ENCODE measurements at places on chromosomes 1 and 21.

- DNase-seq: no peak
Measured at GRCh38 chr1:33322109-33322508, 1.2 kb upstream of the A3GALT2 start.

DNA sequence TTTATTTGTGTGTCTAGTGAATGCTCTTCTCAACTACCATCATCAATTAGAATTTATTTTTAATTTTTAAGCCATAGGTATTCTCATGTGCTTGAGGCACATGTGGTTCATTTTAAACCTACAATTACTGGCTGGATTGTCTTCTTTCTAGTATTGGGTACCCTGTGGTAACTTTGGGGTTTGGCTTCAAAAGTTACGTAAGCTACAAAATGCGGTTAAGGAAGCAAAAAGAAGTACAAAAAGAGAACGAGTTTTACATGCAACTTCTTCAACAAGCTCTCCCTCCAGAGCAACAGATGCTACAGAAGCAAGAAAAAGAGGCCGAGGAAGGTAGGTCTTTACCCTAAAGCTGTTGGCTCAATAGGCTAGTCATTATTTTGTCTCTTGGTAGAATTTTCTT is 25.8 kb downstream of the MACO1 start:
- no peak for DNase-seq

- DNase-seq: no peak
Measured at GRCh38 chr1:165352442-165353293, 3.8 kb downstream of the LMX1A start.

GRCh38 chr1:228228601-228229074 is 20.8 kb downstream of the OBSCN start:
- peak; percentile 97 for DNase-seq

GRCh38 chr1:32623775-32624174 is 26.6 kb downstream of the ZBTB8OS start:
- no peak for DNase-seq

DNA sequence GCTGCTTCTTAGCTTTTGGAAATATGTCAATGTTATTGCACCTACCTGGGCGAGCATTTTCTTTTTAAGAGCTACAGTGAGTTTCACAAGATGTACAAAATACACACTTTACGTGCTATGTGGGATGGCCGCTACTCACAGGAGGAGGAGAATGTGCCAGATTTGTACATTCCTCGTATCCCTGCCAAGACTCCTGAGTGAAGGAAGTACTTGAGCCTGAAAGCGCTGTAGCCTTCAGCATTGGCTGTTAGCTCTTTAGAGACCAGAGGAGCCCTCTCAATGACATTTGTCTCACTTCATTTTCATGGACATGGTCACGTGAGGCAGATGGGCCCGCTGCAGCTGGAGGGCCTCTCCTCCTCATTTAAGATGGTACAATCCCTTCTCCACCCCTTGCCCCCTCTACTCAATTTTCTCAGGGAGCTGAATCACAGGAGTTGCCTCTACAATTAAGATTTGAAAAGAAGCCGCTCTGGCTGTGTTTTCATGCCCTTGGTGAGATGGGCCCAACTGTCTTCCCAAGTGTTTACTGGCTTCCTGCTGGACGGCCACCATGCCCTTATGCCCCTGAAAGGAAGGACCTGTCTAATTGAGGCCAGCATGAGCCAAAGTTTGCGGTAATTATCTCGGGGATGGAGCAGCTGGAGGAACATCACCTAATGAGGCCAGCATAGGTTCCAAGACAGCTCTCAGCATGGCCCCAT is 442.6 kb downstream of the PRDM2 start:
- peak; percentile 66 for DNase-seq

GRCh38 chr21:40640266-40640789 is 206.6 kb downstream of the DSCAM start:
- no peak for DNase-seq

DNA sequence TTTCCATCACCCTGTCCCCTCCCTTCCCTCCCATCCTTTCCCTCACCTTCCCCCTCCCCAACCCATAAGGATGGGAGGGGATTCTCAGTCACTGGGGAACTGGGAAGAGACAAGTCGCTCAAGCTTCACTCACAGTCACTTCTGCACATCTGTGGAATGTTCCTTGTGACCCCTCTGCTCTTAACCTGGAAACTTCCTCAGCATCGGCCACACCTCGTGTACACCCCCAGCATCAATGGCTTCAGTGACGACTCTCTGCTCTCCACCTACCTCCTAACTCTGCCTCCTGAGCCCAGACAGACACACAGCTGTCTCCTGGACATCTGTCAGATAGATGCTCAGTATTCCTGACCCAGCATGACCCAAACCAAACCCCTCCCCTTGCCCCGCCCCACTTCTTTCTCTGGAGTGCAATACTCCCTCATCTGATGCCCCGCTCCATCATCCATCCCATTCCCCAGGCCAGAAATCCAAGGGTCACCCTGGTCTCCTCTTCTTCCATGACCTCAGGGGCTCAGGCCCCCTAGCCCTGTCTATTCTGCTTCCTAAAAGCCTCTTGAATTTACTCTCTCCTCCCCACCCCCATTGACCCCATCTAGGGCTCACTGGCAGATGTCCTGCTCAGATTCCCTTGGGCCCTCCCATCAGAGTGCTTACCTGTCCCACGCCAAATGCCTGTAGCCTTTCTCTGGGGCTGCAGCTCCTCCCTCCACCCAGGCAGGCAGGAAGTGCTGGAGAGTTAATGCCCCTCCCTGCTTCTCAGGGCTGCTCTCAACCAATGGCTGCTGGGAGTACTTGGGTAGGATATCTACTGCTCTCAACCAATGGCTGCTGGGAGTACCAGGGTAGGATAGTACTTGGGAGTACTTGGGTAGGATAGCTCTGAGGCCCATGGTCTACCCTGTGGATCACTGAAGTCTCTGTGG is 83.1 kb upstream of the CSF3R start:
- no peak for DNase-seq

DNA sequence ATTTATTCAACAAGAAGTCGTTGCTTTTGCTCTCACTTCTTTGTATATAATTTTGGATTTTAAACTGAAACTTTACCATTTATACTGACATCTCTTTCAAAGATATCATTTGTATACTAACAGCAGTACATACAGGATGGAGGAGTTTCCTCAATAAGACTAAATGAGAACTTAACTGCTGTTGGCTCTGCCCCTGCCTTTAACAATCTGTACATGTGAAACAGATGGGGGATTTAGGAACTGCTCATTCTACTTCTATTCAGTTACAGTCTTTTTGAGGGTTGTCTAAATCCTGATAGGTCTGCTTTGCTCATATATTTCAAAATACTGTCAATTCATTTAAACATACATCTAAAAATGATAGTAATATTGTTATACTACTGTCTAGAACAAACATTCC is 663.2 kb downstream of the ADGRL2 start:
- DNase-seq: no peak

DNA sequence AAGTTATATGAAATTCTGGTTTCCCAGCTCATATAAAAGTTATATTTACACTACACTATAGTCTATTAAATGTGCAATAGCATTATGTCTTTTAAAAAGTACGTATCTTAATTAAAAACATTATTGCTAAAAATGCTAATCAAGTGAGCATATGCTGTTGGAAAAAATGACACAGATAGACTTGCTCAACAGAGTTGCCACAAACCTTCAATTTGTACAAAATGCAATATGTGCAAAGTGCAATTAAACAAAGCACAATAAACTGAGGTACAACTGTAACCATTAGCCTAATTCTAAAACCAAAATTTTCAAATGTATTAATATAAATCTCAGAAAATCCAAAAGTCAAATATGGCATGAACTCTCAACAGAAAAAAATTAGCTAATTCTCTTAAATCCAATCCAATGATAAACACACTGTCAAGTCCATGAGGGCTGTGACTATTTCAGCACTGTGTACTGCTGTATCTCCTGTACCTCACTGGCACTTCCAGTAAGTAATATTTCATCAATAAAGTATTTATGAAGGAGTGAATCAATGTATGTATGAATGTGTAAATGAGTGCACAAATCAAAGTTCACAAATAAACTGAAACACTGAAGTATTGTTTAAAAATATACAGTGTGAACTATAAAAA is 116.3 kb downstream of the AKT3 start:
- DNase-seq: no peak

GRCh38 chr1:74693473-74693872 is 19.9 kb upstream of the ERICH3 start:
- DNase-seq: no peak

GRCh38 chr1:227576189-227576588 is 12.8 kb downstream of the ZNF678 start:
- DNase-seq: no peak

GRCh38 chr1:28099050-28099769 is 10.8 kb upstream of the EYA3 start:
- no peak for DNase-seq

DNA sequence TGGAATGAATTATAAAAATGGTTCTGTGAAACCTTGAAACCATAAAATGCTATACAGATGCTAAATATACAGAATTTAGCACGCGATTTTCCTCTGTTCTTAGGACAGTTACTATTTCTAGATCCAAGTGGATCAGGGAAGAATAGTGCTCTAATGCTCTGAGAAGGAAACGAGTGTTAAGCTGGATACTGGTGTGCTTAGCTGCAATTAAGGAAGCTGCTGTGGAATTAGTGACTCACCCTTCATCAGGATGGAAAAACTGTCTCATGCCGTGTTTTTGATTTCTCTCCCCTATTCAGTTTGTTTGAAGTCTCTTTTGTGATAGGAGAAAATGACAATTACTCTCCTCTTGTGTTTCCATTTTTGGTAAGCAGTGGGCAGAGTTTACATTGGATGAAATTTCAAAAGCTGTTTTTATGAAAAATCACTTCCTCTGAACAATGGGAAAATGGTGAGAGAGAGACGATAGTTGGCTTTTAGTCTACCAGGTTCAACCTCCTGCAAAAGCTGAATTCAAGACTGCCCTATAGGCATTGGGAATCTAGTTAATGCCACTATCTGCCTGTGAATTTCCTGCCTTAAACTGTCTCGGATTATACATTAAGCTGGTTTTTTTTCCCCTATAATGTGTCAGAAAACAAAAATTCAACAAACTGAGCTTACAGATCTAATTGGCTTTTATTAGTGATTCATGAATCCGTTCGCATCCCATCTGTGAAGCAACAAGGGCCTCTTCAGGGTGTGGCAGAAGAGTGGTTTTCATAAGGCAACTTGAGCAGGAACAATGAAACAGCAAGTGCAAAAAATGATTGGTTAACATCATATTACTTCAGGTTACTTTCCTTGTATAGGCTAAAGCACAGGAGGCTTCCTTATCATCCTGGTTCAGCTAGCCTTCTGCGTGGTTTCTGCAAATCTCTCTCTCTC is 179.8 kb downstream of the ST6GALNAC3 start:
- DNase-seq: peak; percentile 33

DNA sequence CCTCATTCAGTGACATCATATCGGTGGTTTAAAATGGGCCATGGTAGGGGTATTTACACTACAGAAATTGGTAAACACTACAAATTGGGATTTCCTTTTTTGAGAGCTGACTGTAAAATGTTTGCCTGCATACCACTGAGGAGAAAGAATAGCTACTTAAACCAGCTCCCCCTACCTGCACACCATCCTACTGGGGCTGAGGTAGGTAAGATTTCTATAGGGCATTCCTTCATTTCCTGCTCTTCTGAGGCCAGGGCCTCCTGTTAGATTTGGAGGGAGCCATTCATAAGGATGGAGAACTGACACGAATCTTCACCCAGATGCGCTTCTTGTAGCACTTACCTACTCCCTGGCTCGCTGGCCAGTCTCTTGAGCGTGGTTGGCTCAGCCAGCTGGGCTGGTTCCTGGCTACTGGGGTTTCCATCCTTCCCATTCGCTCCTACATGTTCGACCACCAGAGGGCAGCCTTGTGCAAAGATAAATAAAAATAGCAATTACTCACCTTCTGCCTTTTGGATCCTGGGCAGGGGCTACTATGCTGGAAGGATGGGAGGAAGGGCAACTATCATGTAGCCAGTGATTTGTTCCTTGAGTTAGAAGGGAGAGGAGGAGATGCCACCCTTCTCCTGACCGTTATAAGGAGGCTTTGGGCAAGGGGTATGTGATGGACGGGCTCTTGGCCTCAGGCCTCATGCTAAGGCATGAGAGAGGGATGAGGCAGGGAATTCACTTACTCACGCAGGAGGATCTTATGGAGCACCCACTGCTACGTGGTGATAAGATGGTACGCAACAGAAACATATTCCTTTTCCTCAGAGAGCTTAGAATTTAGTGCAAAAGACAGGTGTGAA is 10.7 kb downstream of the OPTC start:
- DNase-seq: peak; percentile 96

DNA sequence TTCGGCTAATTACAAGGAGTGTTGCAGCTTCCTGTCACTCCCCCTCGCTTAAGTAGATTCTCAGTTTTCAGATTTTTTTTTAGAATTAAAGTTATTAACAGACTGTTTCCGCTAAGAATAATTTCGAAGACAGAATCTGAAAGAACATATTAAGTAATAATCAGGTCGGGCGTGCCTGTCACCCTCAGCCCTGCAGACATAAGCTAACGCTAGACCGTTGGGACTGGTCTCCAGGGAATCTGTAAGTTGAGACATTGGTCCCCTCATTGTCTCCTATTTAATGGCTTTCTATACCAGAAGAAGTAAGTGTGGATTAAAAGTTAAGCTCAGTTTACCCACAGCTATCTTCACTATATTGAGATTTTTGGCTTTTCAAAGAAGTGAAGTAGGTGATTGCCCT is 14.5 kb downstream of the NMNAT1 start:
- no peak for DNase-seq

DNA sequence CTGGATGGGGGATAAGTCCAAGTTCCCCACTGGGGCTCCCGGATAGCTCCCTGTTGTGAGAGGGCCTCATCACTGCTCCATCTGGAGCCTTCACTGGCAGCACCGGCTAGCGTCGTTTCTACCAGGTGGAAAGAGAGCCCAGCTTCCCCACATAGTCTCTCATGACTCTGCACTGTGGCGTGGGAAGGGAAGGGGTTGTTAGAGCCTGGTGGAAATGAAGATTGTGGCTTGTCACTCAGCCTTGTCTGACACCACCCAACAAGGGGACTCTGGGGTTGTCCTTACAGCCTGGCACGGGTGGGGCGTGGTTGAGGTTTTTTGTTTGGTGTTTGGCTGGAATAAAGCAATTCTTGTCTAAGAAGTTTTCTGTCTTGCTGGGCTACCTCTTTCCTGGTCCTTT is 94.6 kb downstream of the ADARB1 start:
- DNase-seq: no peak
